GM12891 (cell line): ENCODE measurements at places on chromosomes 3 and 15.

DNA sequence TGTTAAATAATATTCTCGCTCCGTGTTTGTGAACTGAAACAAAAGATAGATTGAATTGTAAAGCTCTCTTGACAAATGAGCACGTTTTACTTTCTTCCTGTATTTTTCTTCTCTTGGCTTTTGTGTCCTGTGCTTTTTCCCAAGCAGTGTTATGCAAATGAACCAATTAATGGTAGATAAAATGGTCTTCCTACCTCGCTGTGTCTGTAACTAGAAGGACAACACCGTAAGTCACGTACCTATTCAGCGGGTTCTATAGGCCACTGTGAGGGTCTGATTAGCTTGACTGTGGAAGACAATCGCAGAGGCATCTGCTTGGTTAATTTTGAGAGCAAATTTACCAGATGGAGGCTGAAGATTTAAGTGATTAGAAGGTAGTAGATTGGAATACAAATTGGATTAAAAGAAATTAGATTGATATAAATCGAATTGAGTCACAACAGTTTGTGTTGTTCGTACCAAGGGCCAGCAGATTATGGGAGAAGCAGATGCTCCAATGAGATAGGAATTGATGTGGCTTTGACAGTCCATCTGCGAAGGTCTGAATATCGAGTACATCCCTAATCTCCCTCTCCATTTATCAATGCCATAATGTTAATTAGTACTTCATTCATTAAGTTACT lies 40.2 kb downstream of the ROBO2 start:
- no peak for DNase-seq

DNA sequence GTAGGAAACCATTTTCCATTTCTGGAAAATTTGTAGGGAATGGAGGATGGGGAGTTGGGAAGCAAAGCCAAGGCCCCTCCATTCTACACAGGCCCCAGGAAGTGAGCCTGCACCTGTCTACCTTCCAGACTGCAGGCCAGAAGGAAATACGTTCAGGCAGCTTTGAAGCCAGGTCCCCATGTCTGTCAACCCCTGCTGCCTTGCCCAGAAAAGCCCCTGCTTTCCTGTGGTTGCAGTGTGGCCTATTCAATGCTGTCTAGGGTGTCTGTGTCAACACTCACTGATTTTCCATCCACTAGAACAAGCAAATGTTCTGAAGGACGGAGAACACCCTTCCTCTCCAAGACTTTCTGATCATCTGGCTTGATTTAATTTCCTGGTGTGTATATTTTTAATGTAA lies 281.9 kb downstream of the TLE3 start:
- no peak for DNase-seq

- no peak for DNase-seq
These were observed 7.4 kb downstream of the SQOR start for GRCh38 chr15:45641999-45642932.

- DNase-seq: no peak
These were observed 159.7 kb upstream of the ARHGEF26 start for GRCh38 chr3:153961494-153961893.

- DNase-seq: no peak
These were observed 18.1 kb downstream of the ARL8B start for GRCh38 chr3:5140230-5140621.

GRCh38 chr3:25849641-25850385 lies 59.9 kb downstream of the OXSM start:
- no peak for DNase-seq

GRCh38 chr3:42202217-42202865 lies 63.6 kb downstream of the CCK start:
- no peak for DNase-seq

- DNase-seq: no peak
These were observed 26.3 kb downstream of the PXYLP1 start for GRCh38 chr3:141257961-141258360.

GRCh38 chr3:27737091-27737490 lies 15.0 kb upstream of the EOMES start:
- DNase-seq: no peak

- DNase-seq: no peak
These were observed 304.1 kb downstream of the RORA start for GRCh38 chr15:60924916-60925397.

- DNase-seq: no peak
These were observed 129.6 kb downstream of the ALCAM start for GRCh38 chr3:105496343-105496742.

- no peak for DNase-seq
These were observed 11.0 kb upstream of the STARD5 start for GRCh38 chr15:81334768-81335435.

DNA sequence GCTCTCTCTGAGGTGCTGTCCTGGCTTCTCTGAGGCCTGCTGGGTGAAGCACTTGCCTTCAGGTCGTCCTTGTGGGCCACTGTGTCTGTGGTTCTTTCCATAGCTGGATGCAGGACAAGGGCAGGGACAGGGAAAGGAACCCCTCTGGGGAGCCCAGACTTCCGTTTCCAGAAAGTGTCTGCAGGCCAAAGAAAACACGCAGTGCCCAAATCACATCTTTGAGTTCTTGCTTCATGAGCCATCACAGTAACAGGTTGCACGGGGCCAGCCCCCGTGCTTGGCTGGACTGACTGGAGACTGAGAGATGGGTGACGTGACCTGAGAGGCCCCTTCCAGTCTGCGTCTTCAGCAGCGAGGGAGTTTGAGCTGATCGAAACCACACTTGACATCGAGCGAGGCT lies 115.8 kb downstream of the GABRG3 start:
- no peak for DNase-seq

DNA sequence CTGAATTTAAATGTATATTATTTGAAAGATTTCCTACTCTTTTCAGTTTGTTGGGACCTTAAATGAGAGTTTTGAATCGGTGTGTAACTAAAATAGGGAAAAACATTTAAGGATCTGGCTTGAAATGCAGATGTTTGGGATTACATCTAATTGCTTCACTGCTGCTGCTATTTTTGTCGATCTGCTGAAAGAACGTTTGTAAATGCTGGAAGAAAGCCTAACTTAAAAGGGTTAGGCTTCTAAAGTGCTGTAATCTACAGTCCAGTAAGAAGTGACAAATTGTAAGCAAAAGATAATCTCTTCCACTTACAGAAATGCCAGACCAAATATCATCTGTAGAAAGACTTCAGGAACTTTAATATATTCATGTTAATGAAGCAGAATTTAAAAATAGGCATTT lies 691.6 kb downstream of the ZNF385D start:
- no peak for DNase-seq

- DNase-seq: no peak
These were observed 1.6 kb upstream of the PRKCD start for GRCh38 chr3:53159156-53160060.

- DNase-seq: no peak
These were observed 12.2 kb downstream of the SELENOS start for GRCh38 chr15:101264911-101265641.
